ENCODE measurements at places on chromosomes 16 and 17.

GRCh38 chr17:5354310-5354709 is 65.2 kb downstream of the NUP88 start:
- no peak for DNase-seq

DNA sequence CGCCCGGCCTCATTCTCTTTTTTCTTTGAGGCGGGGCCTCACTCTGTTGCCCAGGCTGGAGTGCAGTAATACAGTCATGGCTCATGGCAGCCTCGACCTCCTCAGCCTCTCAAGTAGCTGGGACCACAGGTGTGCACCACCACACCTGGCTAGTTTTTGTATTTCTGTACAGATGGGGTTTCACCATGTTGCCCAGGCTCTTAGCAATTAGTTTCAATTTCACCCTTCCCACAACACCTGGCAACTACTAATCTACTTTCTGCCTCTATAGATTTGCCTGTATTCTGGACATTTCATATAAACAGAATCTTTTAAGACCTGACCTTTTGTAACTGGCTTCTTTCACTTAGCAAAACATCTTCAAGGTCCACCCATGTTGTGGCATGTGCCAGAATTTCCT is 8.0 kb upstream of the NT5M start:
- no peak for DNase-seq

DNA sequence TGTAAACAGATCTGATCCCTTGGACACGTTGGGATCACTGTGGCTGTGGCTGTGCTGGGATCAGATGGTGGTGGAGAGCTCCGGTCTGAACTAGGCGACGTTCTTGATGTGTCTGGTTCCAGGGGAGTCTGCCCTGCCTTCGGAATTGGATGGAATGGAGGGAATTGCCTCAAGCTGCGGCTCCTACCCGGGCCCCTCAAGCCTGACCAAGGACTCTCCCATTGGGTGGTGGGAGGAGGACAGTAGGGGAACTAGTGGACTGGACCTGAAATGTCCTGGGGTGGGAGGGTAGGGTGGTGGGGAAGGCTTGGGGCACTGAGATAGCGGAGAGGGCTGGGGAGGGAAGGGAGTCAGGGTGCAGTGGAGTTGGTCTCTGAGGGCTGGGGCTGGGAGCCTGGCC is 3.2 kb upstream of the UBALD1 start:
- no peak for DNase-seq

GRCh38 chr17:68777856-68778694 is 176.9 kb upstream of the FAM20A start:
- DNase-seq, result peak; percentile 29

DNA sequence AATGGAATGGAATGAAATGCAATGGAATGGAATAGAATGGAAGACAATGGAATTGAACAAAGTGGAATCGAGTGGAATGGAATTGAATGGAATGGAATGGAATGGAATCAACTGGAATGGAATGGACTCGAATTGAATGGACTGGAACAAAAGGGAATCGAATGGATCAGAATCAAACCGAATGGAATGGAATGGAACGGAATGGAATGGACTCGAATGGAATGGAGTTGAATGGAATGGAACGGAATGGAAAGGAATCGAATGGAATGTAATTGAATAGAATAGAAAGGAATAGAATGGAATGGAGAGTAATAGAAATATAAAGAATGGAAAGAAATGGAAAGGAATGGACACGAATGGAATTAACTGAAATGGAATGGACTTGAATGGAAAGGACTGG is 475.2 kb upstream of the WSB1 start:
- DNase-seq, result no peak

- no peak for DNase-seq
These were observed 1.3 kb downstream of the PLK1 start for GRCh38 chr16:23679986-23680336.

DNA sequence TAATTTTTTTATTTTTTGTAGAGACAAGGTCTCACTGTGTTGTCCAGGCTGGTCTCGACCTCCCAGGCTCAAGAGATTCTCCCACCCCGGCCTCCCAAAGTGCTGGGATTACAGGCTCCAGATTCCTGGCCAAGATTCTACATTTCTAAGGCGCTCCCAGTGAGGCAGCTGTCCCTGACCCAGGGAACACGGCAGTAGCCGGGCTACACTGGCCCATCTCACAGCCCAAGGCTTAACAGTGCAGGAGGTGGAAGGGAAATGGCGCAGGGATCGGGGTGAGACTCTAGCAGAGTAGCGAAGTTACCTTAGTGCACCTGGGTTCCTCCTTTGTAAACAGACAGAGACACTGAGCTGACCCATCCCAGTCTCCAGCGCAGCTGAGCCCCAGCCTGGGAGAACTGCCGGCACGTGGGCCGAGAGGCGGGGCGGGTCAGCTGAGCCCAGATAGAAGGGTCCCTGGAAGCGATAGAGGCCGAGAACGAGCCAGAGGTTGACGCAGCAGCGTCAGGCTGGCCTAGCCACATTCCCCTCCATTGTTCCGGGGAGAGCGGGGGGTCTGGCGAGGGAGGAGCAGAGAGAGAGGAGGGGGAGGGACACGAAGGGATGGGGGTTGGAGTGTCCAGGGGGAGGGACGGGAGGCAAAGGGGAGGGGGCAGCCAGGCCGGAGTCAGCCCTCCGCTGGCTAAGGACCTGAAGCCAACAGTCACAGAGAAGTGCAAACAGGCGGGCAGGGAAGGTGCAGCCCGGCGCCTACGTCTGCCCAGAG is 2.5 kb downstream of the CARHSP1 start:
- no peak for DNase-seq
